Activated T-cell treated with anti-CD3 and anti-CD28 coated beads for 4 hours (primary cell): ENCODE measurements at places on chromosomes 11 and 22.

GRCh38 chr22:17914474-17914873, 109.9 kb downstream of the MICAL3 start:
- no peak for DNase-seq

- no peak for DNase-seq
Observed at GRCh38 chr11:68214173-68215086, 1.3 kb upstream of the KMT5B start.

DNA sequence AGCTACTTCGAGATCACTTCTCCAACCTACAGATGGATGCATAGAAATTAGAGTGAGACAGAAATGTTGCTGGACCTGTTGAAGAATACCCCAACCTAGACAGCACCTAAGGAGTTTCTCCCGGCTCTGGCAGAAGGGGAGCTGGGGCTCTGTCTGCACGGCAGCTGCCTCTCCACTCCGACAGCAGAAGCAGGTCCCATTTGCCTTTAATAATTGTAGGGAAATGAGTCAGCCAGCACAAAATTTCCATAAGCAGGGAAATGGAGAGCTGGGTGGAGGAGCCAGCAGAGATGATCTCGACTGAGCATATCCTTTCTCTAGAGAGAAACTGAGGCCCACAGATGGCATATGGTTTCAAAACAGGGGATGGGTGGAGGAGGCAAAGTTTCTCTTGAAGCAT, 80.1 kb downstream of the EFCAB6 start:
- no peak for DNase-seq

DNA sequence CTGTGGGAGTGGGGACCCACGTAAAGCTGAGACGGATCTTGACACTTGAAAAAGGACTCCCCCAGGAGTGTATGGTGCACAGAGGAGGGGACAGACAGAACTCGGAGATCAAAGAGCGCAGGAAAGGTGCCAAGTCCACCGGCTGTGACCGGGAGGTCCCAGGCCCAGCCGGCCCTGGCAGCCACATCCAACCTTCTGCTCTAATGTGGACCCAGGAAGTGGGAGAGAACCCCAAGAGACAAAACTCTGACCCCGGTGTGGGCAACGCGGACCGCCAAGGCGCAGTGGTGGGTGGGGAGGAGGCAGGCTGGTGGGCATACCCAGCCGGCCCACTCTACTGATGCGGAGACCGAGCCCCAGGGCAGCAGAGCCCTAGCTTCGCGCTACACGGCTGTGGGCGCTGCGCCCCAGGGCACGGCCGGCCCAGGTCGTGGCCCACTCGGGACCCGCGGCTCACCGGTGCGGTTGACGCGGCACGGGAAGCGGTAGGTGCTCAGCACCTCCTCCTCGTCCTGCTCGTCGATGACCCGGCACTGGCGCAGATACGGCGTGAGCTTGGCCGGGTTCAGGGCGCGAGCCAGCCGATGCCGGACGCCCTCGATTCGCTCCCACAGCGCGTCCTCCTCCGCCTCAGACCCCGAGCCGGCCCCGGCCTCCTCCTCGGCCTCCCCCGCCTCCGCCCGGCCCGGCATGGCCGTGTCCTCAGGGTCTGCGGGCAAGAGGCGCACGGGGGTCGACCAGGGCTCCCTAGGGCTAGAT, 527 bp downstream of the CARD10 start:
- no peak for DNase-seq

DNA sequence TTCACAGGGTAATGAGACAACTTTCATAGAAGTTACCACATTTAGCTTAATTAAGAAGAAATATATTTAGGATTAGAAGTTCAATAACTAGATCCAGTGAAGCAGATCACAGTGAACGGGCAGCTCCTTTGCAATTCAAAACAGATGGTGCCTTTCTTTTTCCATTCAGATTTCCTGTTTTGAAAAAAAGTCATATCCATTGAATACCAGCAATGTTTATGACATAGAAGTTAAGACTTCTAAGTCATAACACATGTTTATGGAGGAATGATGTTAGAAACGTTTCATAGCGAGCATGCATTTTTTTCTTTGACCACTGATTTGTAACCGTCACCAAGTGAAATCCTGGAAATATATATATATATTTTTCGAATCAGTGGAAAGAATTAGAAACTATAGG, 24.7 kb downstream of the LUZP2 start:
- DNase-seq, result no peak

- no peak for DNase-seq
Observed at GRCh38 chr11:1547467-1548098, 24.5 kb downstream of the DUSP8 start.

GRCh38 chr11:70082829-70083228, 4.7 kb downstream of the ANO1 start:
- DNase-seq, result no peak

DNA sequence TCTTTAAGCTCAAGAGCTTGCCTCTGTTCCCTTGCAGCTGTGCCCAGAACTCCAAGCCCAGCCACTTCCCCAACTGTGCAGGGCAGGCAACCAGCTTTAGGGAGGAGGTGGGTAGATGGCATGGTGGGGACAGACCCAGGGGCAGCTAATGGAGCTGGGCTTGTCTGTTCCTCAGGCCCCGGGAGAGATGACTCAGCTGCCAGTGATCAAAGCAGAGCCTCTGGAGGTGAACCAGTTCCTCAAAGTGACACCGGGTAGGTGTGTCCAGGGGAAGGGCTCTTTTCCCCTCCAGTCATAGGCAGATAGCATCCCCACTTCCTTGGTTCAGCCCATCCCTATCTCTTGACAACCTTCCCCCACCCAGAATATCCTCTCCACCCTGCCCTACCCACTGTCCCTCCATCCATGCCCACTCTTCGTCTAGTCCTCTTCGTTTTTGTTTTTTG, 32.4 kb downstream of the CREB3L1 start:
- DNase-seq, result no peak

GRCh38 chr22:20060700-20061480, 19.2 kb upstream of the DGCR8 start:
- no peak for DNase-seq

- DNase-seq, result no peak
Observed at GRCh38 chr22:28095316-28096095, 176.4 kb upstream of the PITPNB start.

- no peak for DNase-seq
Observed at GRCh38 chr11:92342034-92342720, 117.6 kb downstream of the FAT3 start.

- no peak for DNase-seq
Observed at GRCh38 chr11:1458340-1459218, 28.0 kb downstream of the MOB2 start.

DNA sequence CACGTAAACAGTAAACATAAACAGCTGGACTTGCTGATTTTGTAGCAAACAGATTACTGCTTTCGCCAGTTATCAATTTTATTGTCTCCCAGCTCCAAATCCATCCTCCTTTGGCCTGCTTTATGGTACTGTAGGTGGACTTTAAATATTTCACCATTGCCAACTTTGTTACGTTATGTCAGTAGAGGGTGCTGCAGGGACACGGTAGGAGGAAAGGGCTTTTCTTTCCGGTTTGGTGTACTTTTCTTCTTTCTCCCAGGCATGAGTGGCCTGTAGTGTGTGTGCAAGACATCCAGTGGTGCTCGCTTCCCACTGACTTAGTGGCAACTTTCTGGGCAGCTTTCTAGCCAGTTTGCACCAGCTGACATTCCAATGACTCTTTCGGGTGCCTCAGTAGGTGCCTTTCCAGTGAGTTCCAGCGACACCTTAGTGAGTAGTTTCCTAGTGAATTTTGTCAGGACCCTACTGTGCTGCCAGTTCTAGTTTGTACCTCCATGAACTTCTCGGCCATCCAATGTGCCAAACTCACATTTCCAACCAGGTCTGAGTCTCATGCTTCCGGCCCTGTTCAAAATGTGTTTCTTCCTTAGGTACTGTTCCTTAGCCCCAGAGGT, 267.6 kb upstream of the TENM4 start:
- no peak for DNase-seq

DNA sequence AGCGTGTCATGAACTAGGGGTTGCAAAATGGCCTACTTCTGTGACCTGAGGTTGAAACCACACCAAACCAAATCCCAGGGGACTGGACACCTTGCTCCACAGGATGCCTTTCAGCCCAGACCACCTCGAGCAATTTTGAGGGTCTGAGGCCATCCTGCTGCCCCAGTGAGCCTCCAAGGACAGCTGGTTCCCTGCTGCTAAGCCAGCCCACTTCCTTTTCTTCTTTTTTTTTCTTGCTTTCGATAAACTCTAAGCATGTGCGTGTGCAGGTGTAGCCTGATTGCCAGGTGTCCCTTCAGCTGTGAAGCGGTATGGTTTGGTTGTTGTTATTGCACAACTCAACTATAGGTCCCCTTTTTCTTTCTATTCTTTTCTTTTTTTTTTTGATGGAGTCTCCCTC, 2.7 kb downstream of the CRYBB1 start:
- DNase-seq, result no peak

- no peak for DNase-seq
Observed at GRCh38 chr11:110759972-110760381, 47.7 kb upstream of the ARHGAP20 start.
